ENCODE measurements at places on chromosomes 4 and X.
A peak's percentile ranks its signal among the peaks of the same experiment; 100 is the strongest.

DNA sequence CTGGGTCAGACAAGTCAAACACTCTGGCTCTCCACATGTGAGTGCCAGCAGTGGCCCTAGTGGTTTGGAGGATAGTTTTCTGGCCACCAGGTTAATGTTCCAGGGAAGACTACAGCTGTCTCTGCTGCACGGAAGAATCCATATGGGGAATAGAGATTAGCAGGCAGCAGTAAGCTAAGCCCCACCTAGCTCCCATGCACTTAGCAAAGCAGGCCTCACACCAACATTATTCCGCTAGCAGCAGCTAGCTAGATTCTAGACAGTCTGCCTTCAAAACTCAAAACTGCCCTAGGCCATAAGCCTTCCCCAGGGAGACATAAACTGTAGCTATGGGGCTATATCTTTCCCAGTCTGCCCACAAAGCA, 203.4 kb downstream of the CHIC1 start:
- DNase-seq: no peak

DNA sequence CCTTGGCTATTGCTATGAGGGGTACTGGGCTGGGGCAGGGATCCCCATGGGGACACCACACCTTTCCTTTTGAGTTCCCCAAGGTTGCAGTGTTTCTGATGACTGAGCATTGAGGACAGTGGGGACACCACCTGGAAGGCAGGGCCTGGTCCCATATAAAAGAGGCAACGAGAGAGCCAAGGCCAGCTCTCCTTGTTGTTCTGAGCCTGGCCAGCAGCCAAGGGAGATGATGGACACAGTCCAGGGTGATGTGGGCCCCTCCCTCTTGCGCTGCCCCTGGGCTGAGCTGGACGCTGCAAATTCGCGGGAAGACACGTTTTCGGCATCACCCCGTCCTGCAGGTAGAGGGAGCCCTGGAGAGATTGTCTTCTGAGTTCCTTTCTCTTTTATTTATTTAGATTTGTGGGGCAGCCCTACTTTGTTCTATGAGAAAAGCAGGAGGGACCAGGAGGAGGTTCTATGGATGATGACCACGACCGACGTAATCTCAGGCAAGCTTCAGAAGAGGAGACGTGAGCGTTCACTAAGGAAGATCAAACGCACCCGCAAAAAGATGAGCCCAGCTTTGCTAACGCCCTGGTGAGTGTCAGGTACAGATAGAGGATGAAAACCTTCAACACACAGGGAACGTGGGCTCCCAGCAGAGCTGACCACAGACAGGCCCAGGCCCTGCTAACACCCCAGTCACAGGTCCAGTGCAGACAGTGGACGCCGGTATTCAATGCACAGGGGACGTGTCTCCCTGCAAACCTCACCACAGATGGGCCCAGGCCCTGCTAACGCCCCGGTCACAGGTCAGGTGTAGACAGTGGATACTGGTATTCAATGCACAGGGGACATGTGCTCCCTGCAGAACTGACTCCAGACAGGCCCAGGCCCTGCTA, 97.4 kb downstream of the SHOX start:
- no peak for DNase-seq

- no peak for DNase-seq
Observed at GRCh38 chr4:67091673-67092072, 453.6 kb downstream of the CENPC start.

DNA sequence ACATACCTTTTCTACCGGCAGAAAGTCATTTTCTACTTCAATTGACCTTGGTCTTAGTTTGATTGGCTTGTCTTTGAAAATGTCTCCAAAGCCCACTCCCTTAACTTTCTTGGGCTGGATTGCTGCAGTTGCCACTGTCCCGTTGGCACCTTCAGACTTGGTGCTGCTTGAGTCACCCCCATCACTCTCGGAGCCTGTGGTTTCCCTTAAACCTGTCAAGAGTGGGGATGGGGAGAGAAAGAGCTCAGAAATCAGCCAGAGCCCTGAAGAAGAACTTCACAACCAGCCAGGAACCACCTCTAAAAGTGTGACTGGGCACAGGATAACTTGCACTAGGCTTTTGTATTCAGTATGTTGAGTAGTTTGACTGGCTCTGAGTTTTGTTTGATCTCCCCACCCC, 168.5 kb upstream of the MAP3K15 start:
- no peak for DNase-seq

DNA sequence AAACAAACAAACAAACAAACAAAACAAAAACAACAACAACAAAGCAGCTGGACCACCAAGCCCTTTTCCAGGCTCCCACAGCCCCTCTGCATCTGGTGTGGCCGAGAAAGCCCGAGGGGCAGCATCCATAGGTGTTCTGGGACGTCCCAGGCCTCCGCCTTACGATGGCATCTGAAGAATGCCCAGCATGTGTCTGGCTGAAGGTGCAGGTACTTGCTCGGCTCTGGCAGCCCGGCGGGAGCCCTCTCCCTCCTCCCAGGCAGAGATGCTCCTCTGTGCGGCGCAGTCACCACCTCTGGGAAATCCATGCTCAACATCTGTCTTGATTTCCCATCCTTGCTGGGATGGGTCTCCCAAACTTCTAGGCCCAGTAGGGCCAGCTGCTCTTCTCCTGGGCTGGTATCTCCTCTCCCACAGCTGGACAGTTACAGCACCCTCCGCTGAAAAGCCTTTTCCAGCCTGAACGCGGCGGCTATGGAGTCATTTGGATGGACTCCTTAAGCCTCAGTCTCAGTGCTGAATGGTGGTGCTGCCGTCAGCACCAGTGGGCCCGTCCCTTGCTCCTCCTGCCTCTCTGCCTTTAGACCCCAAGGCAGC, 4.3 kb downstream of the PSAPL1 start:
- no peak for DNase-seq

DNA sequence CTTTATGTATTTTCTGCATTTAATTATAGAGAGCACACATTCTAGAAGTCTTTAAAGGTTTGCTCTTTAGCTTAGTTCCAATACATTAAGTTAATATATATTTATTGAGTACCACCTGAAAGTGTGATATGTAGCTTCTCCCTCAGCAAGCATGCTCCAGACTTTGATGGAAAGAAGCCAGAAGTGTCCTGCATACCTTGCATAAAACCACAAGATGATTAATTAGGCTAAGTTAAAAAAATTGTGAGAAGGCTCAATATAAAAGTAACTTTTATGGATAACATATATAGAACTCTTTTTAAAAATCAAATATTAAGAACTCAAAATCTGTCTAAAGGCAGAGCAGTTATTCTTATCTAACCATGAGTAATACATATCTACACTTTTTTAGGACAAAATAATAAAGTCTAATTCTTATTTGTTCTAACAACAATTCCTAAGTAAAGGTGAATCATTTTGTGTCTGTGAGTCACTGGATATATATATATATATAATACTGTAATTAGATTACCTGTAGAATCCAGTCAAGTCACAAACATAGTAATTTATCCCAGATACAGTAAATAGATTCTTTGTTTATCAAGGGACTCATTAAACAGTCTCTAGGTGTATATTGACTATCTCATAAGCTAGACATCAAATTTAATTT, 51.2 kb downstream of the INTS12 start:
- no peak for DNase-seq

DNA sequence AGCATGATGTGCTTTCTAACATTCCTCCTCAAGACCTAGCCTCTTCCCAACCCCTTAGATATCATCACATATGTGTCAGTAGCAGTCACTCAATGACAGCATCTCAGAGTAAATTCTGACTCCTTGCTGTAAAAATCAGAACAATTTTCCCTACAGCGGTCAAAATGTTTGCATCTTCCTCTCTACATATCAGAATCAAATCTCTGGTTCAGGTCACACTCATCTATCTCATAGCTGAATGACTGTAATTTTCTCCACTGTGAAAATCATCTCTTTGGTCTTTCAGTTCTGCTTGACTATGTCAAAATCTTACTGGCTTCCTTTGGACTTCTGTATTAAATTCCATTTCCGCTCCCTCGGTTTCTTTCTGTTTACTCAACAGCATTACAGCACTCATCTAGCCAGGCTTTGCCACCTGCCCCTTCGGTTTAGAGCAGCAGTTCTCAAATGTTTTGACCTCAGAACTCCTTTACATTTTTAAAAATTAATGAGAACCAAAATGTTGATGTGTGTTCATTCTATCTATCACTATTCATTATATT, 57.3 kb downstream of the AGA start:
- no peak for DNase-seq

DNA sequence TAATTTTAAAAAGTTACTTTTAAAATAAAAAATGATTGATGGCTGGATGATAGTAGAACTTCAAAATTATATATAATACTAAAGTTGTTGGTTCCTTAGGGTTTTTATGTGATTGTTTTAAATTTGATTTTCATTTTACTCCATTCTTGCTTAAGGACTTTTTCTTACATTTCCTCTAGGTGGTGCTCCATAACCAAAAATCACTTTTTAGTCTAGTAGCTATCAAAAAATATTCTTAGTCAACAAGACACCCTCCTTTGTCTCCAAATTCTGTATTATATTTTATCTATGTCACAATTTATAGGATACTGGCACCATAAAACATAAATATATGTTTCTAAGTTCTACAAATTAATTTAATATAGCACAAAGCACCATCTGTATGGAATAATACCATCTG, 67.2 kb upstream of the BRWD3 start:
- no peak for DNase-seq

- no peak for DNase-seq
Observed at GRCh38 chrX:101219864-101220346, 319 bp downstream of the DRP2 start.

- DNase-seq: no peak
Observed at GRCh38 chr4:114264877-114265291, 285.4 kb upstream of the ARSJ start.

DNA sequence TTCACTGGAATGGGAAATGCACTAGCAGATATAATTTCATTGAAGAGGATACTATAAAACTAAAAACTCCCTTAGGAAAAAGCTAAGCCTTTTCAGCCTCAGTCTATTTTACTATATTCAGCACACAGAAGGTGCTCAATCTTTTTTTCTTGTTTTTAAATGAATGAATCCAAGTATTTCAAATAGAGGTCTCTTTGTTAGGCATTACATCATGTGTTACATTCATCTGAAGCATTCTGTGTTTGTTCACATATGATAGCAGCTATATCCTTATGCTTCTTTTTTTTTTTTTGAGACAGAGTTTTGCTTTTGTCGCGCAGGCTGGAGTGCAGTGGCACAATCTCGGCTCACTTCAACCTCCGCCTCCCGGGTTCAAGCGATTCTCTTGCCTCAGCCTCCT, 278.4 kb downstream of the CAMK2D start:
- DNase-seq: no peak

- no peak for DNase-seq
Observed at GRCh38 chrX:43493756-43494155, 162.3 kb upstream of the MAOA start.

- DNase-seq: peak; percentile 21
Observed at GRCh38 chr4:2535376-2536192, 863 bp upstream of the FAM193A start.

- DNase-seq: no peak
Observed at GRCh38 chrX:57232658-57233360, 53.7 kb upstream of the FAAH2 start.

DNA sequence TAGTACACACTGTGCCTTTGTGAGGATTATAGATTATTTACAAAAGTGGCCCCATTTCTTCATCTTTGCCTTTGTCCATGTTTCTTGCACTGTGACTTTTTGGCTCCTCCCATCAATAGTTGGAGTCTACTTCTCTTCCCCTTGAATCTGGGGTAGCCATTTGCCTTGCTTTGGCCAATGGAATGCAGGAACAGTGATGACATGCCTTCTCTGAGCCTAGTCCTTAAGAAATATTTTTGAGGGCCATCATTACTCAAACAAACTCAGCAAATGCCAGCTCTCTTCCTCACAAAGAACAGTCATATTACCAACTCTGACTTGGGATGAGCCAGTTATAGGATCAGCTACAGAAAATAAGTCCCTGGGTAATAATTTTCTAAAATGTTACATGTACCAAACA, 189.6 kb downstream of the FRMPD4 start:
- no peak for DNase-seq

DNA sequence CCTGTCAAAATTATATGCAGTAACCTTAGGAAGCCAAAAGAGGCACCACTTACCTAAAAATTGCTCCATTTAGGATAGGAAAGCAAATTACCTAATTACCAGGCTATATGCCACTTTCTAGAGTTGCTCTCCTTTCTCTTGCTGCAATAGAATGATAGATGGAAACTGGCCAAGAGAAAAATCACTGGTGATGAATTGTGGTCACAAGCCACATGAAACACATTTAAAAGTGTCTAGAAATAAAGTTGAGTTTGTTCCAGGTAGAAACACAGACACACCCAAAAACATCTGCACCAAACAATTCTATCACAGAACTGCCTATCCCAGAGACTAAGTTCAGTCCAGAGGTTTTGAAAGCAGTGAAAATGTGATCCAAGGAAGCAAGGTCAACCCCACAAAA, 337.7 kb downstream of the PCDH19 start:
- no peak for DNase-seq
